ENCODE measurements at places on chromosomes 12 and 14. TPM values are rescaled to one million over a fixed set of nuclear protein-coding genes. Genes with fewer than 3 reads are reported as not detected.

DNA sequence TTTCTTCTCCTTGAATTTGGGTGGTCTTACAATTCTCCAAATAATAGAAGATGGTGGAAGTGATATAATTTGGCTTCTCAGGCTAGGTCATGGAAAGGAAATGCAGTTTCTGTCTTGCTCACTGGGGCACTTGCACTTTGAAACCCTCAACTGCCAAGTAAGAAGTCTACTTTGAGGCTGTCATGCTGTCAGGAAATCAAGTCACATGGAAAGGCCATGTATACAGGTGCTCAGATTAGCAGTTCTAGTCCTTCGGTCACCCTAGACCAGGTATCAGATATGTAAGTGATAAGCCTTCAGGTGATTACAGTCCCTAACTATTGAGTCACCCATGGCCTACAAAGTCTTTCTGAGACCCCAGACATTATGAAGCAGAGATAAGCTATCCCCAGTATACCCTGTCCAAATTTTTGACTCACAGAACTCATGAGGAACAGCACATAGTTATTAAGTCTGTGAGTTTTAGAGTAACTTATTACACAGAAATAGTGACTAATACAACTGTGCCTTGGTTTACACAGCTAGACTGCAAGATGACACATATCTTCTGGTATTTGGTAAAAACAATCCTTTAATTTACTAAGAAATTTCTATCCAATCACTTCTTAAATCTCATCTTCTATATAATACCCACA, 26.3 kb upstream of the BBS10 start:
- no peak for DNase-seq

The IL31 gene
- not detected for total RNA-seq

GRCh38 chr14:21917699-21918436, 244.2 kb upstream of the OR4E1 start:
- no peak for DNase-seq

DNA sequence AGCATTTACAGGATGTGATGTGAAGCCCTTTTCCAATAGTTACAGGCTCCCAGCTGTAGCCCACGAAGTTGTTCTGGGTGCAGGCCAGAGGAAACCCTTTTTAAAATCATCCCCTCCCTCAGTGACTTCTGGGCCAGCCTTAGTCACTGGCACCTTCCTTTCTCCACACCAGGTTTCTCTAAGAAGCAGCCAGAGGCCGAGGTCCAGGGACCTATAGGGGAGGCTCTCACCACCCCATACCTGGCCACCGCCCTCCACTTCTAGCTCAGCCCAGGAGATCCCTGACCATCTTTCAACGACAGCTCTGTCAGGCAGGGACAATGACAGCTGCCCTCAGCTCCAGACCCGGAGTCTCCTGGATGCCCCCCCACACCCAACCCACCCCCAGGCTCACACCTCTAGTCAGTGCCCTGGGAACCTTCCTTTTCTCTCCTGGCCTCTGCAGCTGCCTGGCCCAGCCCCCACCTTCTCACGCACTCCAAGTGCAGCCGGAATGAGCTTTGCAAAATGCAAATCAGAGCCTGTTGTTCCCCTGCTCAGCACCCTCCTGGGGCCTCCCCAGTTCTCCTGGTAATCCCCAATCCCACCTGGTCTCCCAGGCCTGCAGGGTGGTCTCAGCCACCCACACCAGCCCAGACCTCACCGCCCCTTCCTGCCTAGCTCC, 46.7 kb downstream of the TESC start:
- DNase-seq: no peak

DNA sequence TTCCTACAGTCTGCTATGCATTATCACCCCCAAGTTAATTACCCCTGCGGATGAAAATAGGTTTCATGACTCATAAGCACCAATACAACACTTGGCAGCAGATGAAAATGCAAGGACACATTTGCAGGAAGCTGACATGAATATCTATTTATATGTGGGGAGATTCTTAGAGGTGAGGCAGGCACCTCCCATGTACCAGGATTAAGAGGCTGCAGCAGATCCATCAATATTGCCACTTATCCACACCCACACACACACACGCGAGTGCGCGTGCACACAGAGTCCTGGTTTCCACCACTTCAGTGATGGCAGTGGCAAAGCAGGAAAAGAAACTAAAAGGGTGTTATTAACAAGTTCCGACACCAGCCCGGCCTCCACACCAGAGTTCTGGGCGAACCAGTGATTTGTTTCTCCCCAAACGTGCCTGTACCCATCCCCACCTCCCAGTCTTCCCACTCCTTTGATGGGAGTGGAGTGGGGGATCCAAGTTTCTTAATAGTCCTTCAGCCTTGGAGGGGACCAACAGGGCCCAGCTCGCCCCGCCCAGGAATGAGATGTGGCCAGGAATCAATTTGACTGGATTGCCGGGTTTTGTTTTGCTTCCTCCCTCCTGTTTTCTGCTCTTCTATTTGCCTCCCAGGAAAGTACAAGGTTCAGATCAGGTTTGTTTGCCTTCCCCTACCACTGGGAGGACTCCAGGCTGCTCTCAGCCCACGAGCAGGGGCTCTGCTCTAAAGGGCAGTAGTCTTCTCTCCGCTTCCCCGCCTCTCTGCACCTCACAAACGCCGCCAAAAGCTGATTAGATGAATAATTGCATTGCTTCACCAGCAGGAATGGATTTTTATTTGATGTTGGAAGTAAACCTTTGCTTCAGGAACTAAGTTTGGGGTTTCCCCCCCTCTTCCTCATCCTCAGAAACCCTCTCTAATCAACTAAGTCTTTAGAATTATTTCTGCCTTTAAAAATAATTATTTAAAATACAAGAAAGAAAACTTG, 5.2 kb downstream of the IRF2BPL start:
- DNase-seq: no peak

The RIMBP2 gene
- 0.27 TPM for total RNA-seq

- no peak for DNase-seq
Observed at GRCh38 chr12:5756338-5756842, 188.7 kb downstream of the ANO2 start.

DNA sequence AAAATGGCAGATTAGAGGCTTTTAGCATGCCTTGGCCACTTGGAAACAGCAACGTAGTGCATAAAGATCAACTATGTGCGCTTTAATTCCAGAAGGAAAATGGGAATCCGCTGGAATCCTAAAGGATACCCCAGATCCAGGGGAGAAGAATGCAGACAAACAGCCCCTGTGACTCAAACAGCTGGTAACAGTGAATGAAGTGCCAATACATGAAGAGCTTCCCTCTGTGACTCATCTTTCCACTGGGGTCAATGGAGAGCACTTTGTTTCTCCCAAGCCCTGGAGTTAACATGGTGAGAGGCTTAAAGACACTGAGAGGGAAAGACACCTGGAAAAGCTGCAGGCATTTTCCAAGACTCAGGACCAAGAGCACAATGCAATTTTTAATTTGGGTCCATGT, 263.1 kb downstream of the CEP128 start:
- DNase-seq: no peak

- no peak for DNase-seq
Observed at GRCh38 chr14:102573591-102574046, 18.8 kb upstream of the RCOR1 start.

DNA sequence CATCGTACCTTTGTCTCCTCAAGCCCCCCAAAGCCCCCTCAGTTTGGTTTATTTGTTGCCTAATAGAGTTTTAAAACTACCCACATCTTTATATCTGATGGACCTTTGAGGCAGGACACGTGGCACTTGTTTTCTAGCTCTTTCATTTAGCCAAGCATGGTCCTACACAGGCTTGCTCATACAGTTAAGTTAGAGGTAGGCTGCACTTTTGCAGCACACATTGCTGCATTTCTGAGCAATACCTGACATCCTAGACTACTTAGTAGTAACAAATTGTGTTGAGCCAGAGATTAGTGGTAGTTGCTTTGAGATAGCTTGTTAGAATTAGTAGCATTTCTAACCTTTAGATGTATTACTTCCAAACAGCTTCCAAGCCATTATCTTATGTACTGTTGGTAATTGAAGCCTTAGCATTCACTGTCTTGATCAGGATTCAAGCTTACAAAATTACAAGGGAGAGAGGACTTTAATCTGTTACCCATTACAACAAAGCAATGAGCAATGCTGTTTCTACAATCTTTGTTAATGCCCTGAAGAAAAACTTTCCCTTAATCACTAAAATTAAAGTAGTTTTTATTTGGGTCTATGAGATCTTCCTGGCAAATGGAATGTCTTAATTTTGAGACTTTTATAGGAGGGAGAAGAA, 96.6 kb downstream of the WNK1 start:
- DNase-seq: no peak

DNA sequence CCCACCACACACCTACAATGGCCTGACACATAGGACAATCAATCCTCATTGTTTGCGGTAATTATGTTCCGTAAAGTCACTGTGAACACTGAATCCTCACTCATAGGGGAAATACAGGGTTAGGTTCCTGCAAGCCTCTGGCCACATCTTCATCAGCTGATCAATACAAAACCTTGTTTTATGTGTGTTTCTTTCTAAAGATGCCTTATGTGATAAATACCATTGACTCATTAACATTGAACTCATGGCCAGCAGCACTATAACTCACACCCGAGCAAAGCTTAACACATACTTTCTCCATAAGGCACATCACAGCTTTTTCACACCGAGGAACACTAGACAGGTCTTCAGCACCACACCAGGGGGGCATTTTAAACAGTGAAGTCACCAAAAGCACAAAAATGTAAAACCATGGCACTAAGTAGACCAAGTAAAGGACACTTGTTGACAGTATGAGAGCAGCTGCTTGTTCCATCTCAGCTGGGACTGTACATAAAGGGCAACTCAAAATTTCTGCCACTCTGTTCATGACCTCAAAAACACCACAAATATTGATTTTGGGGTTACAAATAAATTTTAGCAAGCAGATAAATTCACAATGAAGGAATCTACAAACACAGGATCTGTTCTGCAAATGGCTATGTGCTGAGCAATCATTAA, 60.5 kb downstream of the ESR2 start:
- DNase-seq: no peak

The RNASE1 gene
- total RNA-seq: 1.3 TPM

DNA sequence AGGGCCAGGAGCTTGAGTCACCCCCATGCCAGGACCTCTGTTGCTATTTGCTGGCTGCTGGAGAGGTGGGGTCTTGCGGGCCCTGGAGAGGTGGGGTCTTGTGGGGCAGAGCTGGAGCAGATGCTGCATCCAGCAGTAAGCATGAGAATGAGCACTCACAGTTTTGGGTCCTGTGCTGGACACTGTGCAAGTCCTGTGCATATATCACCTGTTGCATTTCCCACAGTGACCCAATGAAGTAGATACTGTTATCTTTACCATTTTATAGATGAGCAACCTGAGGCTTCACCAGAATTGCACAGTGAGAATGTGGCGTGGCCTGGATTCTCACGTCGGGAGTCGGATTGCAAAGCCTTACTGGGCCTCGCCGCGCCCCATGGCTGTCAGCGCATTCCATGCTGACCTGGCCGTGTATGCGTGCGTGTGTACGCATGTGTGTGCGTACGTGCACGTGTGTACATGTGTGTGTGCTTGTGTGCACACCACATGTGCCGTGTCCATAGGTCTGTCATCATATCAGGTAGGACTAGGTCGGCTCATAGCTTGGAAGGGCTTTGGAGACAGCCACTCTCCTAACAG, 12.0 kb downstream of the COA8 start:
- no peak for DNase-seq

The OR4K15 gene
- total RNA-seq: under 0.01 TPM

The TBC1D30 gene
- under 0.01 TPM for total RNA-seq

GRCh38 chr14:54362759-54363437, 33.9 kb upstream of the CDKN3 start:
- DNase-seq: no peak

Data from hematopoietic multipotent progenitor cell (in vitro differentiated cells).